IMR-90 (cell line): ENCODE measurements at places on chromosomes 16 and 17. TPM values are rescaled to one million over a fixed set of nuclear protein-coding genes. Genes with fewer than 3 reads are reported as not detected.

- peaks cover 40% of the 10 kb centered on the region for H3K4me1 ChIP-seq
- no peaks in the 10 kb centered on the region for H3K27me3 ChIP-seq
- peak overlapping the region; percentile 93 for H3K27ac ChIP-seq
These were observed 114.8 kb upstream of the FOXF1 start for GRCh38 chr16:86395477-86395876.

GRCh38 chr17:53633856-53634255, 188.9 kb upstream of the KIF2B start:
- no peaks in the 10 kb centered on the region for H3K4me1 ChIP-seq
- no peak overlapping the region for H3K27ac ChIP-seq
- H3K36me3 ChIP-seq: no peaks in the 10 kb centered on the region

The MAP3K14 gene
- total RNA-seq: 3.6 and 4.1 TPM in 2 replicates

The PIPOX gene
- total RNA-seq: 1.1 and 1.3 TPM in 2 replicates

DNA sequence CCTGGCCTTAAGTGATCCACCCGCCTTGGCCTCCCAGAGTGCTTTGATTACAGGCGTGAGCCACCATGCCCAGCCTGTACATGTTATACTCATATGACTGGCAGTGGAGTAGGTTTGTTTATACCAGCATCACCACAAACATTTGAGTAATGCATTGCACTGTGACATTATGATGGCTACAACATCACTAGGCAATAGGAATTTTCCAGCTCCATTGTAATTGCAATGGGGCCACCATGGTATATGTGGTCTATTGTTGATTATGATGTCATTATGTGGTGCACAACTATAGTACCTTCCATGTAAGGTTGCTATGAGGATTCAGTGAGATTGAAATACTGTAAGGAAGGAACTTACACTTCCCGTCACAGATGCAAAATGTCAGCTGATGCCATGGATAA, 168.9 kb downstream of the COPRS start:
- H3K27me3 ChIP-seq: peaks cover 3% of the 10 kb centered on the region; the same call in 1 of the 2 replicates
- no peak overlapping the region for H3K4me3 ChIP-seq
- H3K27ac ChIP-seq: no peak overlapping the region
- peak; percentile 84 for DNase-seq
- peaks cover 9% of the 10 kb centered on the region for H3K4me1 ChIP-seq

DNA sequence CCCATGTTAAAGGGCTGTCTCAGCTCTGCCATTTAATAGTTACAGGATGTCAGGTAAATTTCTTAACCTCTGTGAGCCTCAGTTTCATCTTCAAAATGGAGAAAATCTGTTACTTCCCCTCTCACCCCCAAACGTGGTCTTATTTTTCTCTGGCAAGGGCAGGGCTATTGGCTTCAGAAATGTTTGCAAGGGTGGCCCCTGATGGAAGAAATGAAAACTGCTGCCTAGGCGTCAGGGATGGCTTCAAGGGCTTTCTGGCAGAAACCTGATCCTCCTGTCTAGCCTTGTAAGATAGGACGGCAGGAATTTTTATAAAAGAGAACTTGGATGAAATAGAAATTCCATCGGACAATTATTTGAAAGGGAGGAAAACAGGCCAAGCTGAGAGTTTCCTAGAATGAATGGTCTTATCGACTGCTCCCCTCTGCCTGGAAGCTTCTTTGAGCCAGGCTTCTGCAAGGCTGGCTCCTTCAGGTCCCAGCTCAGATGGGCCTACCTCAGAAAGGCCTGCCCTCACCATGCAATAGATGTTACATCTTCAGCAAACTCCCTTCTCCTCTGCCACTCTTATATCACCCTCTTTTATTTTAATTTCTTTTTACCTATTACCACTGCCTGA, 43.0 kb upstream of the TANGO6 start:
- no peak overlapping the region for H3K27ac ChIP-seq
- H3K27me3 ChIP-seq: peaks cover 6% of the 10 kb centered on the region
- peak; percentile 83 for DNase-seq
- H3K4me1 ChIP-seq: peaks cover 2% of the 10 kb centered on the region; the same call in 1 of the 2 replicates
- H3K36me3 ChIP-seq: no peaks in the 10 kb centered on the region

DNA sequence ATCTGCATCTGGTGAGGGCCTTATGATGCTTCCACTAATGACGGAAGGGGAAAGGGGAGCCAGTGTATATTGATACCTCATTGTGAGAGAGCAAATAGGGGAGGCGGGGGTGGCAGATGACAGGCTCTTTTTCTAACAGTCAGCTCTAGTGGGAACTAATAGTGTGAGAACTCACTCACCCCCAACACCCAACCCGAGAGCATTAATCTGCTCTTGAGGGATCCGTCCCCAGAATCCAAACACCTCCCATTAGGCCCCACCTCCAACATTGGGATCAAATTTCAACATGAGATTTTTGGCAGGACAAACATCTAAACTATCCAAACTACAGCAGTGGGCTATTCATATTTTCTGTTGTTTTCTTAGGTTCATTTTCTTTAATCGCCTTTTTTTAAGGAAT, 54.4 kb downstream of the BPTF start:
- H3K27me3 ChIP-seq: no peaks in the 10 kb centered on the region
- DNase-seq: no peak
- H3K4me1 ChIP-seq: no peaks in the 10 kb centered on the region
- H3K4me3 ChIP-seq: no peak overlapping the region
- peaks cover 12% of the 10 kb centered on the region for H3K36me3 ChIP-seq
- H3K27ac ChIP-seq: no peak overlapping the region

The CPHXL2 gene
- total RNA-seq: not detected in 2 replicates

DNA sequence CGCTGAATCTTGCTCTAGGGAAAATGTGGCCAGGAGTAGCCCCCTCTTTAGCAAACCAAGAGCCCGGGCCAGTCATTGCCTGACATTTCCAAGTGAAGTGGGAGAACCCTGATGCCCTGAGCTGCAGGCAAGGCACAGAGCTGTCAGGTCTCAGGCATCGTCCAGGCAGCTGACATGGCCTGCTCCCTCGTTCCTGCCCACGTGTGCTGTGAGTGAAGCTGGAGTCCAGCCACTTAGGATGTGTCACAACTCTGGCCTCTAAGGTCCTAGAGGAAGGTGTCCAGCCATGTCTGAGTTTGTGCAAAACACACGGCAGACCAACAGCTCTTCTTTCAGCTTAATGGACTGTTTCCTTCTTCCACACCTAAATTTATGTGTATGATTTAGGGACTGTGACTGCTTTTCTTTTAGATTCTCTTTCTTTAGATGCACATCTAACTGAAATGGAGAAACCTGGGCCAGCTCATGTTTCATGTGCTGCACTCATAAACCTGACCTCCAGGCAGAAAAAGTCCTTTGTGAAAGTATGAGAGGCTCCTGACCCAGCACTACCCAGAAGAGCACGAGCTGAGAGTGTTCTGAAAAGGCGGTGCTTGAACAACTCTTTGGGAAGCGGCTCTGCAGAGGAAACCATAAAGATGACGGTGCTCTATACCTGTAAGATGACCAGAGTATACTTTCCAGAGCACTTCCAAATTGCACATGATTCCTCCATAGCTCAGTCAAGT, 14.8 kb upstream of the LIMD2 start:
- no peaks in the 10 kb centered on the region for H3K27me3 ChIP-seq
- H3K4me1 ChIP-seq: peaks cover 2% of the 10 kb centered on the region; the same call in 1 of the 2 replicates
- DNase-seq: peak; percentile 71

The TBC1D3K gene
- total RNA-seq: not detected in 2 replicates

DNA sequence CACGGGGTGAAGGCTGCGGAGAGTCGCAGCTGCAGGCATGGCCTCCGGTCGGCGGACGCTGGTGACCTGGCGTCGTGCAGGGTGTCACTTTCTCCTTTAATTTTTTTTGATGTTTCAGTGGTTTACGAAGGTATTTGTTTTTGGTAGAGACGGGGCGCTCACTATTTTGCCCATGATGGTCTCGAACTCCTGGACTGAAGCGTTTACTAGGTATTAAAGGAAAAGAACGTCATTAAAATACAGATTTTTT, 17.1 kb downstream of the ZNF213 start:
- H3K27ac ChIP-seq: no peak overlapping the region
- H3K4me3 ChIP-seq: peak overlapping the region; percentile 59
- H3K36me3 ChIP-seq: no peaks in the 10 kb centered on the region
- peaks cover 3% of the 10 kb centered on the region; the same call in 1 of the 2 replicates for H3K4me1 ChIP-seq
- H3K27me3 ChIP-seq: no peaks in the 10 kb centered on the region
- no peak for DNase-seq

GRCh38 chr16:77885571-77886295, 97.4 kb downstream of the VAT1L start:
- H3K27me3 ChIP-seq: no peaks in the 10 kb centered on the region
- H3K27ac ChIP-seq: no peak overlapping the region
- H3K4me3 ChIP-seq: no peak overlapping the region
- peak; percentile 40 for DNase-seq
- H3K36me3 ChIP-seq: no peaks in the 10 kb centered on the region; the same call in 1 of the 2 replicates

The PRSS21 gene
- total RNA-seq: not detected in 2 replicates

The PYDC1 gene
- not detected in 2 replicates for total RNA-seq

DNA sequence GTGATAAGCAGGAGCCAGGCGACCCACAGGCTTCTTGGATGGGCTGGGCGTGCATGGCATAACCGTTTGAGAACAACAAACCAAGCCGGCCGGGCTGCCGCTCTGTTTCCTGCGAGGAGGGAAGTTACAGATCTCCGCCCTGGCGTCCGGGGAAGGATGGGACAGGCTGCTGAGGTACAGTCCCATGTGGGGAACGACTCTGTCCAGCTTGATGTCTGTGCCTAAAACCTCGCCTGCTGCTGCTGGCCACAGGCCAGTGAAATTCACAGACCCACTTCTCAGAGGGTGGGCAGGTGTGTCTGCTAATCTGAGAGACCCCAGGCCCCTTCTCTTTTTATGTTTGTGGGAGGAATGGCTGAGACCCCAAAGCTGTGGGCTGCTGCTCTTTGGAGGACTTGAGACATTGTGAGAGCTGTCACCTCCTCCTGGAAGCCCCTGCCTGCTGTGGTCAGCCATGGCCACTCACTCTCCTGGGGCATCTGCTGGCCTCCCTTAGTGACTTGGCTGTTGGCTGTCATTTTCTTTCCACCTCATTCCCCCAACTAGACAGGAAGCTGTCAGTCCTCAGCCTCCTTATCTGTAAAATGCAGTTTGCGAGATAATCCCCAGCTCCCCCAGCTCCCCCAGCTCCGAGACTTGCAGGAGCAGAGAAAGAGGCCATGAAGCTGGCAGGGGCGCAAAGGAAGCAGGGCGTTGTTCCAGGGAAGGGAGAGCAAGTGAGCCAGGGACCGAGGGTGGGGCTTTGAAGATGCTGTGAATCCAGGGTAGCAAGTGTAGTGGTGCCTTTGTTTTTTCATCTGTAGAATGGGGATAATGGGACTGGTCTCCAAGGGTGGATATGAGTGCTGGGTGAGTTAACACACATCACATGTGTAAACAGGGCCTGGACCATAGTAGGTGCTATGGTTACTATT, 51.0 kb downstream of the CMIP start:
- H3K27ac ChIP-seq: no peak overlapping the region
- H3K27me3 ChIP-seq: no peaks in the 10 kb centered on the region
- peaks cover 24% of the 10 kb centered on the region for H3K4me1 ChIP-seq
- H3K36me3 ChIP-seq: peaks cover 3% of the 10 kb centered on the region; the same call in 1 of the 2 replicates

The SLC38A8 gene
- not detected in 2 replicates for total RNA-seq

DNA sequence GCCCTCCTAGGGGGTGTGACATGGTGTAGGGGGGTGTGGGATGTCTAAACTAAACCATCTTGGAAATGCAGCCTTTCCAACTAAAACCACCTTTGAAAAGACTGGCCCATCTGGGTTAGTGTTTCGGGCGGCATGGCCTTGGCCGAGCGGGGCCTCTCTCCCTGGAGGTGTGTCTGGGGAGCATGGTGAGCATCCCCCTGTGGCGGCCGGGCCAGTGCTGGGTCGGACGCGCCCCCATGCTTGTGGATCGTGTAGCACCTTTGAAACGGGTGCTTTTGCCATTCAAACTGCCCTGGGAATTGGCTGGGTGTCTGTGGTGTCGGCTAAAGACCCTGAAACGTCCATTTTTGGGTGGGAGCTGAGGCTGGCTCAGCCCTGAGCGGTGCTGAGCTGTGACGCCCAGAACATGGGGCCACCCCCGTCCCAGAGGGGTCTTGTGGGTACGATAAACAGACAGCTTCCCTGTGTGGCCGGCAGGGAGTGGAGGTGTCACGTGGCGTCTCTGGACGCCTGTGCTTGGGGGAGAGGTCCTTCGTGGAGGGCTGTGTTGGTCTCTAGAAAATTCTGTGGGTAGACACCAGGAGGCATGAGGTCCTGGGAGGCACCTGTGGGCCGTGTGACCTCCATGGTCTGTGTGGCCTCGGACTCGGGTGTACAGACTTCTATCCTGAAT, 6.3 kb downstream of the METRNL start:
- peaks cover 44% of the 10 kb centered on the region; the same call in 1 of the 2 replicates for H3K36me3 ChIP-seq
- peak overlapping the region; percentile 54 for H3K27ac ChIP-seq
- H3K4me1 ChIP-seq: peaks cover 51% of the 10 kb centered on the region
- no peak for DNase-seq
- no peaks in the 10 kb centered on the region for H3K27me3 ChIP-seq

DNA sequence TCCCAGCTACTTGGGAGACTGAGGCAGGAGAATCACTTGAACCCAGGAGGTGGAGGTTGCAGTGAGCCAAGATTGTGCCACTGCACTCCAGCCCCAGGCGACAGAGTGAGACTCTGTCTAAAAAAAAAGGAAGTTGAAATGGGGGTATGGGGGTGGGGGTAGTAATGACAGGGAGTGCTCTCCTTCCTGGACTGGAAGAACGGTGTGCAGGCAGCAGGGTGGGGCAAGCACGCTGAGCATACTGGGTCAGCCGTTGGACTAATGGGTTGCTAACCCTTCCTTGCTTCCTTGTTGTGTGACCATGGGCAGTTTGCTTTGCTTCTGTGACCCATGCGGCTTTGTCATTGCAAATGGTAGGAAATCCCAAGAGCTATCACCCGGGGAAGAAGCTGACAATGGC, 16.5 kb downstream of the KATNIP start:
- no peak overlapping the region for H3K27ac ChIP-seq
- no peaks in the 10 kb centered on the region; the same call in 1 of the 2 replicates for H3K4me1 ChIP-seq
- H3K27me3 ChIP-seq: no peaks in the 10 kb centered on the region

DNA sequence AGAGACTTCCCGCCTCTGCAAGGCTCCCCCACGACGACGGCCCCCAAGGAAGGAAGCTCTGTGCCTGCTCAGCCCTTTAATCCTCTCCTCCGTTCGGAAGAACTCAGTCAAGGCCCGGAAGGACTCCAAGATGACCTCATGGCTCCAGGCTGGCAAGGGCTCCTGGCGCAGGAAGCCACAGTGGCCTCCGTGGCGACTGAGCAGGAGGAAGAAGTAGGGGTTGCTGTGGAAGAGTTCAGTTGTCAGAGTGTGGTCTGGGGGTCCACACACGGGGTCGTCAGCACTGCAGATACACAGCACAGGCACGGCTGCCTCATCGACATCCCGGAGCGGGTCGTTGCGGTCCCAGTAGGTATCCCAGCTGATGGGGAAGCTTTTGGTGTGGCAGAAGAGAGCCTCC, 4.2 kb downstream of the ABHD15 start:
- no peaks in the 10 kb centered on the region for H3K27me3 ChIP-seq
- H3K36me3 ChIP-seq: peaks cover 7% of the 10 kb centered on the region; the same call in 1 of the 2 replicates

- no peak for DNase-seq
- H3K4me1 ChIP-seq: no peaks in the 10 kb centered on the region
- H3K36me3 ChIP-seq: no peaks in the 10 kb centered on the region
- H3K4me3 ChIP-seq: no peak overlapping the region
These were observed 57.9 kb downstream of the SDK2 start for GRCh38 chr17:73586275-73586832.

DNA sequence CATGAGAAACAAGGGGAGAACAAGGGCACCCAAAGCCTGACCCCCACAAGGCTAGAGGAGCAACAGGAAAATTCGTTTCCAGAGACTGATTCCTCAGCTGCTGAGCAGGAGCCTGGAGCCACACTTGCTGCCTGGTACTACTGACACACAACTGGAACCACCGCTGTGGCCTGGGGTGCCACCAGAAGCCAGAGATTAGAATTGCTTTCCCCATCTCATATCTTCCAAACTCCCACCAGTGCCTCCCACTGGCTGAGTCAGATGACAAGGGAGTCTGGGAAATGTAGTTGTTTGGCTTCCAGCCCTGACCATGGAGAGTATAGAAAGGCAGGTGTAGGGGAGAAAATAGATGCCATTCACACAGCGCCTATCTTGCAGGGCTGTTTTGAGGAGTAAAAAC, 4.1 kb upstream of the TMEM11 start:
- no peak overlapping the region for H3K4me3 ChIP-seq
- DNase-seq: no peak
- peaks cover 4% of the 10 kb centered on the region for H3K36me3 ChIP-seq
- H3K4me1 ChIP-seq: peaks cover 5% of the 10 kb centered on the region
- H3K27me3 ChIP-seq: no peaks in the 10 kb centered on the region
